ENCODE measurements at places on chromosomes 12 and 14. TPM values are rescaled to one million over a fixed set of nuclear protein-coding genes. Genes with fewer than 3 reads are reported as not detected.

GRCh38 chr12:61757831-61758505 is 502.2 kb upstream of the USP15 start:
- no peak for DNase-seq

DNA sequence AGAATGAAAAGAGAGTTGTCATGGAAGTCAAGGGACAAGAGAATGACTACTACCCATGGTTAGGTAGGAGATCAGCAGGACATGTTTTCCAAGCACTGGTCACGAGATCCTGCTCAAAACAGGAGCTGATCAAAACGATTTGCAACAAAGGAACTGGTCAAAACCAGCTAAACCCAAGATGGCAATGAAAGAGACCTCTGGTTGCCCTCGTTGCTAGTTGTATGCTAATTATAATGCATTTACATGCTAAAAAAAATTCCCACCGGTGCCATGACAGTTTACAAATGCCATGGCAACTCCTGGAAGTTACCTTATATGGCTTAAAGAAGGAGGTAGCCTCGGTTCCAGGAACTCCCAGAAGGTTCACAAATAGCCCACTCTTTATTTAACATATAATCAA is 95.0 kb upstream of the OTX2 start:
- DNase-seq = no peak

Gene ERP27
- total RNA-seq = 3.3 TPM

GRCh38 chr14:98321841-98322240 is 950.2 kb downstream of the BCL11B start:
- no peak for DNase-seq

- no peak for DNase-seq
Measured at GRCh38 chr14:62301911-62302310, 539.7 kb downstream of the SNAPC1 start.

All from OCI-LY7 (cell line).